Hippocampal formation (tissue), 2 donors: ENCODE measurements at places on chromosomes 13 and 19.

DNA sequence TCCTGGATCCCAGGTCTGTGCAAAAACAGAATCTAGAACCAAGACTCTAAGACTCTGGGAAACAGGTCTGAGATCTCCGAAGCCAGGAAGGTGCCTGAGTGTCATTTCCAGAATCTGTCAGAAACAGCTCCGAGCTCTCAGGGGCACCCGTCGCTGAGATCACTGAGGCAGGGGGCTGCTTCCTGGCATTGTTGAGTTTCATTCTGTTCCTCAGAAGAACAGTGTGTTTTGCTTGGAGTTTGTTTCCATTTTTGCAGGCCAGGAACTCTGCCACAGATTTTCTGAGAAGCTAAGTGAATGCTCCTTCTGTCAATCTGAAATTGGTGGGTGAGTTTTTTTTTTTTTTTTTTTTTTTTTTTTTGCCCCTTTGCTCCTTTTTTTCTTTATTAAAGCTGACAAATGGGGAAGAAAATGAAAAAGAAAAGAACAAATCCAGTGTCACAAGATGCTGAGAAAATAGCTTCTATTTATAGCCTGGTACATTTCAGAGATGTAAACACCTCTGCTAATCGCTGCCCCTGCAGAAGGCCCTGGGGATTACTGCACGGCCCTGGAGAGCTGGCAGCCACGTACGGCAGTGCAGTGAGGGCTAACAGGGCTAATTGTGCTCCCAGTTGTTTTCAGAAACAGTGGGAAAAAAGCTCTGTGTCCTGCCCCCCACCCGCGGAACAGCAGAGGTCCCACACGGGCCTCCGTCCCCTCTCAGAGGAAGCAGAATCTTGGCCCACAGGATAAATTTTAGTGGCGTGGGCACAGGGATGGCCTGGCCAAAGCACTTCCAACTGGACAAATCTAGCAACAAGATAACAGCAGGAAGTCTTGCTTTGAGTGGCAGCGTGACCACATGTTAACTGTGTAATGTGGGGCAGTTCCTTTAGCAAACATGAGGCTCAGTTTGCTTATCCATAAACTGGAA, 237.6 kb upstream of the IRS2 start:
- peak; percentile 25 for DNase-seq

- DNase-seq = no peak
These were observed 836 bp upstream of the BST2 start for GRCh38 chr19:17406046-17406886.

DNA sequence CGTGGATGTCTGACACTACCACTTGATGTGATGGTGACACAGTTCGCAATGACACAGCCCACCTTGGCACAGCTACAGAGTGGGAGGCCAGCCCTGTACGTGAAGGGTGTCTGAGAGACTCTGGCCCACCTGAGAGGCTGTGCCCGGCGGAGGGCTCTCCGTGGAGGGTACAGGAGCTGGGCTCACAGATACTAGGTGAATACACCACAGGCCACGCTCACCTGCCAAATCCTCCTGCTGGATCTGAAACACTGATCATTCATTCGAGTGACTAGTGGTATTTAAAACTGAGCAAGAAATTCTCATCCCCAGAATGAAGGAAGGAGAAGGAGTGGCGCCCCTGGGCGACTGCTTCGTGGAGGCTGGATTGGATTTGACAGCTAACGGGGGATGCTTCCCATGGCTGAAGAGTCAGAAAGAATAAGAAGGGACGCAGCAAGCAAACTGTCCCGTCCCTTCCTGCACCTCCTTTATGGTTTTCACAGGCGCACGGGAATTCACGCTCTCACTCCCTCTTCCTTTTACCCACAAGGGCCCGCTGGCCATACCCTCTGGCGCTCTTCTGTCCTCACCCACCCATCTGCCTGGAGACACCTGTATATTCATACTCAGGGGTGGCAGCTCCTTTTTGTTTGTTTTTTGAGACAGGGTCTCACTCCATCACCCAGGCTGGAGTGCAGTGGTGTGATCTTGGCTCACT, 25.0 kb downstream of the CEBPG start:
- no peak for DNase-seq

GRCh38 chr19:48639483-48640375, 2.5 kb upstream of the DBP start:
- no peak for DNase-seq

- no peak for DNase-seq
These were observed 254.6 kb downstream of the COG6 start for GRCh38 chr13:39910041-39910440.

- DNase-seq = no peak
These were observed 633.1 kb downstream of the EFNB2 start for GRCh38 chr13:105902396-105902795.

GRCh38 chr13:21672796-21673538, 2.1 kb downstream of the FGF9 start:
- no peak for DNase-seq

DNA sequence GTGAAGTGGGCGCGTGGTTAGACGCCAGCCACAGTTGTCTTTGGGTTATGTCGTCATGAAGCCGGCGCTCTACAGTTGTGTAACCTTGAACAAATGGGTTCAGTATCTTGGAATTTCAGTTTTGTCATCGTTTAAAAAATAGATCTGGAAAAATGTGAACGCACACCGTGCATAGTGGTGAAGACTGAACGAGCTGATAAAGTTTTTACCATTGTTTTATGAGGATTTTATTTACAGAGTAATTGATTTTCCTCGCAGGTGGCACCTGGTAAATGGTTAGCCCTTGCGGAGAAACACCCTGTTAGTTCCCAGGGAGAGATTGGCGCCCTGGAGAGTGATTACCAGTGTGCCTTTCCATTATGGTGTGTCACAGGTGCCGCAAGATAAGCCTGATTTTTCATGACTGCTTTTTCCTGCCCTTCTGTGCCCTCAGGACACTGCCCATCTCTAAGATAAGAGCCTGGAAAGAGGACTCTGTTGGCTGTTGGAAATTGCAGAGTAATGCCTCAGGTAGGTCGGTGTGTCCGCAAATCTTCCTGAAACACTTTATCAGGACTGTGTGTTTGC, 577 bp downstream of the ZNF181 start:
- peak; percentile 51 for DNase-seq

DNA sequence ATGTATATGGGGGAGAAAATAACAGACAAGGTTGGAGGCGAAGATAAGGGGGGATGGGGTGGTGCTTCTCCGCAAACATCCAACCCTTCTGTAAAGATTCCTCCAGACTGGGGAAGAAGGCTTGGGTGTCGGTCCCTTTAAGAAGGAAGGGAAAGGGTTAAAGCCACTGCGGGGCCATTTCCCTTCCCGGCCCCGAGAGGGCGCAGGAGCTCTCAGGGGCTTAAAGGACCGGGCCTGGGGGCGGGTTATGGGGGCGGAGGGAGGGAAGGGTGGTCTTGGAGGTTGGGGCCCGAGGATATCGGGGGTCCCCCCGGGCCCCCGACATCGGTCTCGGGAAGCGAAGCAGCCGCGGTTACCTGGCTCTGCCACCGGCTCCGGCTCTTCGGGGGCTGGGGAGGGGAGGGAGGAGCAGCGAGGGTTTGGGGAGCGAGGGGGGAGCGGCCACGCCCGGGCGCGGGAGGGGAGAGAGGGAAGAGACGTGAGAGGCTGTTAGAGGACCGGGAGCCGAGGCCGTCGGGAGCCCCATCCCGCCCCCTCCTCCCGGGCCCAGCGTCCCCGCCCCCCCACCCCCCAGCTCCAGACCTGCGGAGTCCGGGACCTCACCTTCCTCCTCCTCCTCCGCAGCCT, 2.8 kb downstream of the TNNT1 start:
- DNase-seq = no peak

GRCh38 chr19:31372246-31372781, 23.1 kb upstream of the TSHZ3 start:
- no peak for DNase-seq

DNA sequence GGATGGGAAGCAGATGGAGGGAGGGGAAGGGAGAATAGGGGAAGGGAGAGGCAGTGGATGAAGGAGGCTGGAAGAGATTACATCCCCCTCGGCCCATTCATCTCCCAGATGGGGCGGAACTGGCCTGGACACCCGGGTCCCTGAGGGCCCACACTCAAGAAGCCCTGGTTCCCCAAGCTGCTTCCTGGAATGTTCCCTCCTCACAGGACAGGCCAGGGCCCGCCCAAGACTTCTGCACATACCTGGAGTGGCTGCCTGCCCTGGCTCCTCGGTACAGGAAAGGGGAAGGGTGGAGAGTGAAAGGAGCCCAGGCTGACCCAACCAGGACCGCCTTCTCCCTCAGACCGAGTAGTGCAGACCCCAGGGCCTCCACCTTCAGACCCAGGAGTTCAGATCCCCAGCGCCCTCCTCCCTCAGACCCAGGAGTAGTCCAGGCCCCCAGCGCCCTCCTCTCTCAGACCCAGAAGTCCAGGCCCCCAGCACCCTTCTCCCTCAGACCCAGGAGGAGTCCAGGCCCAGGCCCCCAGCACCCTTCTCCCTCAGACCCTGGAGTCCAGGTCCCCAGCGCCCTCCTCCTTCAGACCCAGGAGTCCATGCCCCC, 489 bp downstream of the NTF4 start:
- DNase-seq = no peak

DNA sequence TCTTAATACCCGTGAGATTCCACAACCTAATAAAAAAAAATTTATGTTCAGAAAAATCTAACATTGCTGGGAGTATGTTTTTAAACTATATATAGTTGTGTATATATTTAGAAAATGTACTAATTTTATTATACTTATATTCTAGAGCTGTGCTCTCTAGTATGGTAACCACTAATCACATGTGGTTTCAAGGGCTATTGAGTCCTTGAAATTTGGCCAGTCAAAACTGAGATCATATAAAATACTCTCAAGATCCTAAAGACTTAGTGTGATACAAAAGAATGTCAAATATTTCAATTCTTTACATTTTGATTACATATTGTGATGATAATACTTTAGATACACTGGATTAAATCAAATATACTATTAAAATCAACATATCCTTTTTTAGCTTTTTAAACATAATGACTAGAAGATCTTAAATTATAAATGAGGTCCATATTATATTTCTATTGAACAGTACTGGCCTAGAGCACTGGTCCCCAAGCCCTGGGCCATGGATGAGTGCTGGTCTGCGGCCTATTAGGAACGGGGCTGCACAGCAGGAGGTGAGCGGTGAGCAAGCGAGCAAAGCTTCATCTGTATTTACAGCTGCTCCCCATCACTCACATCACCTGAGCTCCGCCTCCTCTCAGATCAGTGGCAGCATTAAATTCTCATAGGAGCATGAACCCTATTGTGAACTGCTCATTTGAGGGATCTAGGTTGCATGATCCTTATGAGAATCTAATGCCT, 176.5 kb upstream of the NBEA start:
- DNase-seq = no peak

DNA sequence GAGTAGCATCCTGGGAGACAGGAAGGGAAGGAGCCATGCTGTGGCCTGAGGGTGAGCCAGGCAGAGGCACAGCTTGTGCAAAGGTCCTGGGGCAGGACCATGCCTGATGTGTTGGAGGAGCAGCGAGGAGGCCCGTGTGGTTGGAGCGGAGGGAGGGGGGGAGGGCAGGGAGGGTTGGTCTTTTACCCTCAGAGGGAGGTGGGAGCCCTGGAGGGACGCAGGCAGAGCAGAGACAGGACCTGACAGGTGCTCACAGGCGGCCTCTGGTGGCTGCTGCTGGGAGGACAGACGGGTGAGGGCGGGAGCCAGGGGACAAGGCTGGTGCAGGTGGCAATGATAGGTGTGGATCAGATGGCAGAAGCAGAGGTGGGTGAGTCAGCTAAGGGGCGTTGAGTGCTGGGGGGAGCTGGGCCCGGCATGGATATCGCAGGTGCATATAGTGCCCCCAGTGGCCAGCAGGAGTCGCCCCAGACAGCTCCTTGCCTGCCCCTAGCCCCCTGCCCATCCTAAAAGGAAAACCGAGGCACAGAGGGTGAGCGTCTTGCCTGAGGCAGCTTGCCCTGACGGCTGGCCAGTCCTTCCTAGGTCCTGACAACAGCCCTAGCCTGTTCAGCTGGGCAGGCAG, 9.8 kb upstream of the GNA15 start:
- DNase-seq = no peak

DNA sequence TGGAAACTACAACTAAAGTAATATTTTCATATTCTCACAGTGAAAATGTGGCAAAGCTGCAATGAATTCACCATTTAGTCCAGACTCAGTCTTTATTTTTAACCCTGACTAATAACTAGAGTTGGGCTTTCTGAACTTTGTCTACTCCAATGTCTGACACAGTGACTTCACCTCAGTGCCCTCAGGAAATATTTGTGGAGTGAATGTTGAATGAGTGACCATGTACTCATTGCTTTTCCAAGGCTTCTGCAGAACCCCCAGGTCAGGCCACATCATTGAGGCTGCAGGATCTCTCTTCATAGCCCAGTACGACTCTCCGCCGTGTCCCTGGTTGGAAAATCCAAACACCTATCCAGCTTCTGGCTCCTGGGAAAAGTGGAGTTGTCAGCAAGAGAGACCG, 1.8 kb downstream of the ZNF175 start:
- DNase-seq = no peak

- no peak for DNase-seq
These were observed 8.5 kb downstream of the SIGLEC7 start for GRCh38 chr19:51150627-51151026.

- no peak for DNase-seq
These were observed 285.2 kb downstream of the SHISA2 start for GRCh38 chr13:25766576-25766975.

GRCh38 chr19:29260477-29261317, 47.7 kb upstream of the UQCRFS1 start:
- DNase-seq = no peak

DNA sequence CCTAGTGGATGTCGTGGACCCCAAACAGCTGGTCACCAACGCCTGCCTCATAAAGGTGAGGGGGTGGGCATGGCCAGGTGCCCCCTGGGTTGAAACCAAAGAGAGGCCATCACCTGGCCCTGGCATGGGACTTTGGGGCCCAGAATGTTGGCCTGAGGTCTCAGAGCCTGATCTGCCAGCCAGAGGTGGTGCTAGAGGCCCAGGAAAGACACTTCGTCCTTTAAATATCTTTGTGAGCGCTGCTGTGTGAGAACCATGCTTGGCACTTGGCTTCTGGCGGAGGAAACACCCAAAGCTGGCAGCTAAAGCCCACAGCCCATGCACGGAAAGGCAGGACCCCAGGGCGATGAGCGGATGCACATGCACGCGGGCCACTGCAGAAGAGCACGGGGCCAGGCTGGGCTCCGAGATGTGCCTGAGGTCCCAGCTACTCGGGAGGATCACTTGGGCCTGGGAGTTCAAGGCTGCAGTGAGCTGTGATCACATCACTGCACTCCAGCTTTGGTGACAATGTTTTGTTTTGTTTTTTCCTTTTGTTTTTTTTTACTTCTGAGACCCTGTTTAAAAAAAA, 4.3 kb upstream of the ADM5 start:
- DNase-seq = no peak

- DNase-seq = peak; percentile 56
These were observed at the start of gene USF2 for GRCh38 chr19:35268536-35269437. Gene USF2 (plus strand): TSS chr19:35268962. CDS start chr19:35269102, 140 bp downstream.

DNA sequence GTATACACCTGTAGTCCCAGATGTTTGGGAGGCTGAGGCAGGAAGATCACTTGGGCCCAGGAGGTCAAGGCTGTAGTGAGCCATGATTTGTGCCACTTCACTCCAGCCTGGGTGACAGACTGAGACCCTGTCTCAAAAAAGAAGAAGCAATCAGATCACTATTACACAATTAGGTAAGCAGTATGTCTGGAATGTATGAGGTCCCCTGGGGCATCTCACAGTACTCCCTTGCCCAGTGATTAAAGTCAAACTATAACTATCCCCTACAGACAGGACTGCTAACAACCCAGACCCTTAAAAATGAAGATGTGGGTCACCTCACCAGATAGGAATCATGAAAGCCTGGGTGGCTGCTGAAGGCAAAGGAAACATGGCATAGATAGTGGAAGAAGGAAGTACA, 9.4 kb upstream of the PAN3 start:
- no peak for DNase-seq
